NCI-H2081 treated with DMSO at 0.1 percent for 48 hours (cell line): ENCODE measurements at places on chromosomes 16 and 17.

GRCh38 chr16:46482895-46483294, 138.3 kb downstream of the SHCBP1 start:
- DNase-seq, result no peak

DNA sequence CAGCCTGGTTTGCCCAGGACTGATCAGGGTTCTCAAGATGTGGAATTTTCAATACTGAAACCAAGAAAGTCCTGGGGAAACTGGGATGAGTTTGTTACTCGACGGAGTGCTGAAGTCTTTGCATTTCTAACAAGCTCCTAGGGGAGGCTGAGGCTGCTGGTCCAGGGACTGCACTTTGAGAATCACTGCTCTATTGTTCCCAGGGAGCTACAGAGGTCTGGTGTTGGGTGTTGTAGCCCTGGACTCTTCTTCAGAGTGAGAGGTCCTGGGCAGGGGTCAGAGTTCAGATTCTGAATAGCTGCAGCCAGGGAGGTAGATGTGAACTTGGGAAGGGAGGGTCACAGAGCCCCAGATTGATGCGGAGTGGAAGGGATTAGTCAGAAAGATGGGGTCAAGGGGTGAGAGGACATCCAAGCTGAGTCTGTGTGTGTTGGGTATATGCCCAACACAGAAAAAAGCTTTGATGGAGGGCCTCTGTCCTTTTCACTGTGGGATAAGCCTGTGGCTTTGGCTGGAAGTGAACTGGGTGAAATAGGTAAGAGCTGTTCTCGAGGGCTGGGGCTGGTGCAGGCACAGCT, 14.1 kb downstream of the TMEM238L start:
- DNase-seq, result no peak

- no peak for DNase-seq
These were observed 287.3 kb downstream of the WWOX start for GRCh38 chr16:78386557-78387324.

- no peak for DNase-seq
These were observed 31.9 kb upstream of the CRHR1 start for GRCh38 chr17:45752246-45752645.

DNA sequence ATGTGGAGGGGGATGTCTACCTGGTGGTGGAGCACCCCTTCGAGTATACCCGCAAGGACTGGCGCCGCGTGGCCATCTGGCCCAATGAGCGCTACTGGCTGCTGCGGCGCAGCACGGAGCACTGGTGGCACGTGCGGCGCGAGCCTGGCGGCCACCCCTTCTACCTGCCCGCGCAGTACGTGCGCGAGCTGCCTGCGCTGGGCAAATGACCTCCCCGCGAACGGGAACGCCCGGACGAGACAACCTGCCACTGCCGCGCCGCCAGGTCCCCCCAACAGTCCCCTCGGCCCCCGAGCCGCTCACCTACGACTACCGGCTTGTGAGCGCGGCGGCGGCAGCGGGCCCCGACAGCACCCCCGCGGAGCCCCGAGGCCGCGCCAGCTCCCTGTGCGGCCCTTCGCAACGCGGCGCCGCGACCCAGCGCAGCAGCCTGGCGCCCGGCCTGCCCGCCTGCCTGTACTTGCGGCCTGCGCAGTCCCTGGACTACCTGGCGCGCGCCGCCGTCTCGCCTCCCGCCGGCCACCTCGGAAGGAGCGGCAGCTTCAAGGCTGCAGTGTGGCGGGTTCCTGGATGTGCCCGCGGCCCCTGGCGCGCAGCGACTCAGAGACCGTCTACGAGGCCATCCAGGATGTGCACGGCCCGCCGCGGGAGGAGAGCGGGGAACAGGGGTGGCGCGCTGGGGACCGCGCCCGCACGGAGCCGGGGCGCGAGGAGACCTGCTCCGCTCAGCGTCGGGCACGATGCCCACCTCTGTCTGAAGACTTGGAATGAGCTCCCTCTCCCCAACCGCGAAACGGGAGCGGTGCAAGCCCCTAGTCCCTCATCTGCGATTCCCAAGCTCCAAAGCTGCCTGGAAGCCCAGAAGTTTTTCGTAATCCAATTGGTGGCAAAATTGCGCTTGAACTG, 48.7 kb upstream of the AMZ2 start:
- DNase-seq, result no peak

DNA sequence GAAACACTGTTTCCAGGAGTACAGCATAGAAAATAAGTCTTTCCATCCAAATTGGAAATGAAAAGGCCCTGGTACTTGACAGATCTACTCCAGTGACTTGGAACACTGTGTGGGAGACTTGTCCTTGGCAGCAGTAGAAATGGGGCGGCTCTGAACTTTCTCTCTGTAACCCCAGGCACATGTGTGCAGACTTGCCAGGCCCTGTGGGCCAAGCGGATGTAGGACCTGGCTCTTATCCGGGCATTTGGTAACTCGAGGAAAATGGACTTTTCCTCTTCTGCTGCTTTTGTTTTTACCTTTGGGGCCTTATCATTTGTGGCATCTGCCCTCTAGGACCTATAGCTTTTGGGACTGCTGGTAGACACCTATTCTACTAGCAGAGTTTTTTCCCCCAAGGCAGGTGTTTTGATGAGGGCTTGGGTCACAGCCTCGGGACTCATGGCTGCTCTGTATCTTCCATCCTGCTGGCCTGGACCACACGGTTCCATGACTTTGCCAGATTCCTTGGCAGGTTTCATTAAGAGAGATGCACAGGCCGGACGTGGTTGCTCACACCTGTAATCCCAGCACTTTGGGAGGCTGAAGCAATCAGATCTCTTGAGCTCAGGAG, 43.5 kb downstream of the SMPD3 start:
- DNase-seq, result no peak

GRCh38 chr17:14203388-14203787, 33.3 kb downstream of the CDRT15 start:
- no peak for DNase-seq

DNA sequence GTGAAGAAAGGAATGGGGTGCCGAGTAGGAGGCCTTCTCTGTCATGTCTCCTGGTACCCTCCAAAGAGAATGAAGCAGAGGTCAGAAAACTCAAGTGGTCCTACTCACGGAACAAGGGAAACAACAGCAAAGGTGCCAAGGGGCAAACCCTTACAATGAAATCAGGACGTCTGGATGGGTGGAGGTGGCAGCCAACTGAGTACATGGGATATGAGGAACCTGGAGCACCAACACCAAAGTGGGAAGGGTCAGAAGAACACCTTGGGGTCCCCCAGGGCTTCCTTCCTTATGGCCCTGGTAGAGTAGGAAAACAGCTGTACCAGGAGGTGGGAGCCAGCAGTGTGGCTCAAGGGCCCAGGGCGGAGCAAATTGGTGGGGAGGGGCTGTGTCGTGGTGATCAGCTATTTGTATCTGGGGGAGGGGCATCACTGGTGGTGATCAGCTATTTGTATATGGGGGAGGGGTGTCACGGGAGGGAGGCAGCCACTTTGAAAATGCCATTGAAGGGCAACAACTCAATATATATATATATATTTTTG, 643 bp downstream of the HIGD1B start:
- DNase-seq, result no peak

DNA sequence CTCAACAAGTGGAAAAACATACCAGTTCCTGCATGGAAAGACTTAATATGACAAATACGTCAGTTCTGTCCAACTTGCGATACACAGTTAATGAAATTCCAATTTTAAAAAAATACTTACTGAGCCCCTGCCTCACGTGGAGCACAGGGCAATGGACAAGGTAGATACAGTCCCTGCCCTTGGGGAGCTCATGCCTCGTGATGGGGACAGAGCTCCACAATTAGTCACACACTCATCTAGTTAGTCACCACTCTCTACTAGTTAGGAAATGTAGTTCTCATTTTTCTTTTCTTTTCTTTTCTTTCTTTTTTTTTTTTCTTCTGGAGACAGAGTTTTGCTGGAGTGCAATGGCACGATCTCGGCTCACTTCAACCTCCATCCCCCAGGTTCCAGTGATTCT, 74.7 kb upstream of the CDH5 start:
- DNase-seq, result no peak

- no peak for DNase-seq
These were observed 92.2 kb downstream of the MAF start for GRCh38 chr16:79508294-79508693.

- DNase-seq, result no peak
These were observed 1.3 kb downstream of the HBQ1 start for GRCh38 chr16:181565-182021.

GRCh38 chr17:46822388-46822921, 4.0 kb upstream of the WNT3 start:
- no peak for DNase-seq

DNA sequence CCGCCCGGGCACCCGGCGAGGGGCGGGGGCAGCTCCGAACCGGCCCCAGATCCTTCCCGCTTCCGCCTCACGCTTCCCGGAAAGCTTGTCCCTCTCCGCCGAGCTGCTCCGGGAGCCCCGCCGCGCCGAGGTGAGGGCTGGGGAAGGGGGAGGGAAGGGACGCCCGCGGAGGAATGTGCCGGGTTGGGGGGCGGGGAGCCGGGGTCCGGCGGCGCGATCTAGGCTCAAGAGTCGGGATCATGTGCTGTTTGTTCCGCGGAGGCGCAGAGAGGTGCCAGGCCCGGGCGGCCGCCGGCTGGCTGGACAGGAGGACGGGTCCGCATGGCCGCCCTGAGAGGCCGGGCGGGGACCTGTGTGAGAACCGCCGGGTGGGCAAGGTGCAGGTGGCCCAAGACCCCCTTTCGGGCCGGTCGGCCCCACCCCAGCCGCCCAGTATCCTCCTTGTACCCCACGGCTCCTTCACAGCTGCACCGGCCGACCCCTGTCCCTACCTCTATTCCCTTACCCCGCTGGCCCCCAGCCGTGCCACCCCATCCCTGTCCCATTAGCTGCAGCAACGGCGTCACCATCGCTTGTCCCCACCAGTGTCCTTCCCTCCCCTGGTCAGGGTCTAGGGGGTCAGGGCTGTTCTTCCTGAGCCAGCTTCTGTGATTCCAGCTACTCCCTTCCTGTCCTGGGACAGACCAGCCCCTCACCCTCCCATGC, 429 bp downstream of the KIF1C start:
- no peak for DNase-seq

GRCh38 chr16:67154578-67155294, 3.9 kb upstream of the B3GNT9 start:
- DNase-seq, result no peak

DNA sequence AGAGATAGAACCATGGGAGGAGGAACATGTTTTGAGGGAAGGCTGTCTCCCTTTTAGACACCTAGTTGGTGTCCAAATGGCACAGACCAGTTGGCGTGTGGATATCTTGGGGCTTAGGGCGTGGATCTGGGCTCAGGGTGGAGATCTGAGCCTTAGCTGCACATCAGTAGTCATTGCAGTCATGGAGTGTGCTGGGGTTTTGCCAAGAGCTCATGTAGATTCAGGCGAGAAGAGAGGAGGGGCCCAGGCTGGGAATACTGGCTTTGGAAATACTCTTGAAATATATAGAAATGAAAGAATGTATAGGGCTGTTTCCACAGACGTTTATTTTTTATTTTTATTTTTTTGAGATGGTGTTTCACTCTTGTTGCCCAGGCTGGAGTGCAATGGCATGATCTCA, 92.0 kb downstream of the PRKCB start:
- DNase-seq, result no peak

DNA sequence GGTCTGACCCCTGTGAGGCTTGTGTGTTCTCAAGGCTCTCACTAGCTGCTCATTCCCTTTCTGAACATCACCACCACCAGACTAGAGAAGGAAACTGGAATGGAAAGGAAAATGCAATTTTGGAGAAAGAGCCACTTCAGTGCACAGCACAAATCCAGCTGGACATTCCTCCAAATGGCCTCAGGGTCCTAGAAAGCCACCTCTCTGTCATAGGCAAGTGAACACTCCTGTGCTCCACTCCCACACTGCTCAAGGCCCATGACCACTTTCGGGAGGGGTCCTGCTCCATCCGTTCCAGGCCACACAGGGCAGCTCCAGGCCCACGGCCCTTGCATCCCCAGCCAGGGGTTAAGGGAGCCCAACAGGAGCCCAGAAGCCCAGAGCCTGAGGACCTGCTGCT, 2.6 kb downstream of the LRRC75A start:
- DNase-seq, result no peak

- DNase-seq, result no peak
These were observed 592.5 kb upstream of the CA10 start for GRCh38 chr17:52751051-52751450.
